Neural crest cell (in vitro differentiated cells): ENCODE measurements at places on chromosomes 4 and X.

DNA sequence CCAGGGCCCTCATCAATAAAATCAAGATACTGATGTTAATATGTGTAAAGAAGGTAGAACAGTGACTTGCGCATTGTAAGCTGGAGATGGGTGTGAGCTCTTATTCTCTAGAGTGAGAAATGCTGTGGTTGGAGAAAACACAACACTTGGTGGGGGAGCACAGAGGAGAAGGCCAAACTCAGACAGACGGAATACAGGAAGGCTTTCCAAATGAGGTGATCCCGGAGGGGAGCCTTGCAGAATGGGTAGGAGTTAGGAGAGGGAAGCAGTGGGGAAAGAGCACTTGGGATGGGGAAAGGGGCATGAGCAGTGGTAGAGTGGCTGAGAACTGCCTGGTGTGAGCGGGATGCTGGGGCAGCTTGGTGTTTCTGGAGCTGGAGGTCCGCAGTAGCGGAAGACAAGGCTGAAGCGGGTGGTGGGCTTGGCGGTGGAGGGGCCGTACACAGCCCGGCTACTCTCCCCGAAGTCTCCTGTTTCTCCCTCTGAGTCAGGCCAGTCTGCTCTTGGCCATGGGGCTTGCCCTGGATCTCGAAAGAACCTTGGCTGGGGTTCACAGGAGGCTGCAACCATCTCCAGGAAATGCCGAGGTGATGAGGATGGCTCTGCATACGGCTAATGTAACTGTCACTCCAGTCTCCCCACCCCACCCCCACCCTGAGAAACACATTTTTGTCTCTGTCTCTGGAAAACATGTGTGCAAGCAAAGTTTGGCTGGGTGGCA lies 11.3 kb upstream of the PLAC1 start:
- no peak for DNase-seq

DNA sequence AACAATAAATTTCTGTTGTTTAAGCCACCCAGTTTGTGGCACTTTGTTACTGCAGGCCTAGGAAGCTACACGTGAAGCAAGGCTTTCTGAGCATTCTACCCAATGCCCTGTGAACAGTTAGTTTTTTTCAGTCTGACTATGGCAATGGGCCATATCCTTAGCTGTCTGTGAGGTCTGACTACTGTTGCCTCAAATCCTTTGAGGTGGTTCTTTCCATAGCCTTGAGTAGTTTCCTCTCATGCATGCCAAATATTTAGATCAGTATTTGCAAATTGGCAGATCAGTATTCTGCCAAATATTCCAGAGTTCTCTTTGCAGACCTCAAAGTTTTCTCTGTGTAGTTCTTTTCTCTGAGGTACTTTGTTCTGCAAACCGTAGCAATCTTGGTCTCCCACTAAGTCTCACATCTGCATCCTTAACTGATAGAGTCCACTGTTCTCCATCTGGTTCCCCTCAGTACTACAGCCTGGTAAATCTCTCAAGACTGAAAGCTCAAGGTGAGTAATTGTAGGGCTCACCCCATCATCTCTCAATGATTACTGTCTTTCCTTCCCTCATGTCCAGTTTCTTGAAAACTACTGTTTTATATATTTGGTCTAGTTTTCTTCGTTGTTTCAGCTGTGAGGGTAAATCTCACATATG lies 984.9 kb upstream of the INTU start:
- no peak for DNase-seq

DNA sequence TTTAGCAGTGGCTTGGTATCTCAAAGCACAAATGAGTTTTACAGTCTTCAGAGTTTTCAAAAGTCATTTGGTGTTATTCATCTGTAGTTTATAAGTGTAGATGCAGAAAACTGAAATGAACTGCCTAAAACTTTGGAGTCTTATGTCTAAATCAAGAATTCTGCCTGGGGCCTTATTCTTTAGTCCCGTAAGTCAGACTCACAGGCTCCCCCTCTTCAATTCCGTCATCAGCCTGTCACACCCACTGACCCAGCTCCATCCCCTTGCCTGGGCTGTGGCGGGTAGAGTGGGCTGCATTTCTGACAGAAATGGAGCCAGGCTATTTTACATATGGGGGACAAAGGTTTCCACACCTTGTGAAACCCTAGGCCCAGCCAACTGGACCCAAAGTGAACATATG lies 44.3 kb downstream of the TSPAN5 start:
- no peak for DNase-seq

DNA sequence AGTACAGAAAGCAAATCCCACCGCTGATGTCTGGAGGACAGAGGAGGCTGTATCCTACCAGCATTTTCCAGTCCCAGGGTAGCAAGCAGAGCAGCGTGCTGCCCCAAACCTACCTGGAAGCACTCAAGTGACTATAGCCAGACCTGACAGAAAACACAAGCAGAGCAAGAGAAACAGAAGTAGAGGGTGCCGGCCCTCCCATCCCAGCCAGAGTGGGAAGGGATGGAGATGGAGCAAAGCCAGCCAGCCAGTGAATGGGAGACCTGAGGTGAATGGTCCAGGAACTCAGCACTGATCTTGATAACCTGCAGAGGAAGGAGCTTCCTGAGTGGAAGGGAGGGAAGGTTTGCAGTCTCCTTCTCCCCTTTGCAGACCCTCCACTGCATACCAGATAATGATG lies 185.2 kb downstream of the MAML3 start:
- no peak for DNase-seq

GRCh38 chr4:88054901-88055300 lies 47.5 kb downstream of the PKD2 start:
- peak; percentile 10 for DNase-seq

GRCh38 chrX:123899701-123900100 lies 39.8 kb downstream of the XIAP start:
- no peak for DNase-seq

GRCh38 chr4:163554870-163555465 lies 60.5 kb downstream of the TMA16 start:
- no peak for DNase-seq

DNA sequence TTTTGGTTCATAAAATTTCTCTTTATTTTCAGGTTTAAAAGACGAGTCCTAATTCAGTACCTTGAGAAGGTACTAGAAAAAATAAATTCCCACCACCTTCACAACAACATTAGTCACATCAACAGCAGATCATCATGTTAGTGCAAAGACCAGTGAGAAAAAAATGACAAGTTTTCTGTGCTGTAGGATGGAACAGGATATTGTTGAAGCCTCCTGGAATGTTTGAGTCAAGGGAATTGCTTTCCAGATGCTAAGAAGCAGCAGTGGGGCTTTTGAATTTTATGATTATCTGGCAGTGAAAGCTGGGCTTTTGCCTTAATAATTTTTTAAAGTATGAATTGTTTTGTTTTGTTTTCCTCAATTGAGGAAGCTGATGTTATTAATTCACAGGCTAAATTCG lies 61.0 kb downstream of the INTS6L start:
- no peak for DNase-seq

- no peak for DNase-seq
Measured at GRCh38 chr4:98481167-98481566, 177.2 kb downstream of the TSPAN5 start.

DNA sequence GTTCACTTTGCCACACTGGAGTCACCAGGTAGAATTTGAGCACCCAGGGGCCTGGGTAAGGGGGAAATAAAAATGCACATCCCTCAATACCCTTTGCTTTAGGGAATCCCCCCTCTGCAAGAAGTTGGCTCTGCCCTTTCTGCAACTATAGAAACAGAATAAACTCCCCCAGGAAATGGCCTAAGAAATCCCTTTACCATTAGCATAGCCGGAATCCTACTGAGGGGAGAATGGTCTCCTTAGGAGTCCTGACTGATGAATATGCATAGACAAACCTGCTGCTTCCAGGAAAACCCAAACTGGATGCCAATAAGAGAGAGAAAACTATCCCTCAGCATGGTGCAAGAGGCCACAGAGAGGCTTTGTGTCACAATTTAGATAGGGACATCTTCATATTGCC lies 11.0 kb downstream of the EFHC2 start:
- no peak for DNase-seq

DNA sequence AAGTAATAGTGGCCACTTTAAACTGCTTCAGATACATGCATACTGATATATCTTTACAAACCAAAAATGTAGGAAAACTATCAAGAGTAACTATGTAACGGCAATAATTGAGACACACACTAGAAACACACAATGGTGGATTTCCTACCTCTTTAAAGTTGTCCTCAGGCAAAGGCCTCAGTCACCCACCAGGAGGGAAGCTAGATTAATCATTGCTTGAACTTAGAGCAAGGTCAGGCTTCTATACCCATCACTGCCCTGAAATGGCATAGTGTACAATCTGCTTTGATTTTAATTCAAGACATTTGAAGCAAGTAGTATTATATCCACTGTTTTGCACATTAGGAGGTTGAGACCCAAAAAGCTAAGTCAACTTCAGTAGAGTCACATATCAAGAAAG lies 110.9 kb downstream of the AREG start:
- DNase-seq = no peak

- DNase-seq = peak; percentile 7
Measured at GRCh38 chr4:133154725-133155124, 5.6 kb downstream of the PCDH10 start.

GRCh38 chr4:7254736-7255487 lies 62.6 kb downstream of the SORCS2 start:
- DNase-seq = no peak

GRCh38 chrX:15524417-15524816 lies 23.8 kb downstream of the BMX start:
- DNase-seq = no peak

DNA sequence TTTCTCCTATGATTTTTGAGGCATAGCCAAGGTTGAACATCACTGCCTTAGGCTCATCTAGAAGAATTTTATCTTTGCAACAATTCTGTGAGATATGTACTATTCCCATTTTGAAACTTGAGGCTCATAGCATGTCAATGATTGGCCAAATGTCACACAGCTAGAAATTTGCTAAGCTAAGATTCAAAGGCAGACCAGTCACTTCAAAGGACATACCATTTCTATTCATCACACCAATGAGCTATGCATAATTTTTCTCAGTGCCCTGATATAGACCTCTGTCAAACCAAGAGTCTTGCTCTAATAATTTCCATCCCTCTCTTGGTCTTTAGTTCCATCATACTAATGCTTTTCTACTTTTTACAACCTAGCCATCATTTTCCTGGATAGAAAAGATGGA lies 27.6 kb upstream of the SERTM2 start:
- DNase-seq = no peak

DNA sequence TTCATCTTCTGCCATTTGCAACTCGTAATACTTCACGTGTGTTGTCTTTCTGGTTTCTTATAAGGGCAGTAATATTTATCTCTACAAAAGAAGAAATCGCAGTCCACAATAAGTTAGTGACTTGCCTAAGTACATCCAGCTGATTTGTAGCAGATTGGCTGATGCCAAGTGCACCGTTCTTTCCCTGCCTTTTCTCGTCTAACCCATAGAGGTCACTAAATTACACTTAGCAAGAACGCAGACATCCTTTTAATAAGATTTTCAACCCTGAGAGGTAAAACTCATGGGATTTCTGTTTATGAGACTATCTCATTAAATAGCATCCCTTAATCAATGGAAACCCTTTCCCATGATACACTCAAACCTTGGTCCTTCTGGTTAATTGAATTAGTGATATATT lies 408.6 kb upstream of the ACTRT1 start:
- DNase-seq = no peak

- no peak for DNase-seq
Measured at GRCh38 chr4:103076747-103077347, at the start of gene SLC9B2. TSS of gene SLC9B2 (minus strand) at chr4:103076761. CDS start at chr4:103067550, 9,211 bp downstream.

GRCh38 chr4:3687538-3687937 lies 78.6 kb upstream of the ADRA2C start:
- no peak for DNase-seq

DNA sequence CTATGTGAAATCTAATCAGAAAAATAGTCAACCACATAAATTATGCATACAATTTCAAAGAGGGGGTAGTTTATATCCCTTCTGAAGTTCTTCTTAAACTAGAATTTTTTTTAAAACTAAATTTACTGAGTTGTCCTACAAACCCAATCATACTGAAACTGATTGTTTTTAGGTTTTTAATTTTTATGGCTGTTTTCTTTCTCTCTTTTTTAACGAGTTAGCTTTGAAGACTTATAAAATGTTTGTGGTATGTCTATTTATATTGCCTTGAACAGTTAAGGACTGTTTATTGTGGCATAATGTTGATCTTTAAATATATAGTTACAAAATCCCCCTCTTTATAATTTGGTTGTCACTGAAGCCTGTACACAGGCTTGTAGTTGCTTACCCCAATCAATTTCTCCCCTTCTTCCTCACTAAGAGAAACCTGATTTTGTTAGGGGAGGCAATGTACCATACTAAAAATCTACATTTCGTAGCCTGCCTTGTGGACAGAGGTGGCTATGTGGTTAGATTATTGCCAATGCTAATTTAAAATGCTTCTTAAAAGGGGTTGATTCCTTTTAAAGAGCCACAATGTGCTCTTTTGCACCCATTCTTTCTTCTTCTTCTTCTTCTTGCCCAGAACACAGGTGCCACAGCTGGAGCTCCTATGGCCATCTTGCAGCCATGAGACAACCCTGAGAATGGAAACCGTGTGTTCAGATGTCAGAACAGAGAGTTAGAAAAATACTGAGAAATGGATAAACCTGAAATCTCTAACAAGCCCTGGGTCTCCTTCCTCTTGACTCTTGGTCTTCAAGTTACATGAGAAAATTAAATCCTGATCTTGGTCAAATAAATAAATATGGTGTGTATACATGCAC lies 102.7 kb upstream of the ZNF827 start:
- no peak for DNase-seq

DNA sequence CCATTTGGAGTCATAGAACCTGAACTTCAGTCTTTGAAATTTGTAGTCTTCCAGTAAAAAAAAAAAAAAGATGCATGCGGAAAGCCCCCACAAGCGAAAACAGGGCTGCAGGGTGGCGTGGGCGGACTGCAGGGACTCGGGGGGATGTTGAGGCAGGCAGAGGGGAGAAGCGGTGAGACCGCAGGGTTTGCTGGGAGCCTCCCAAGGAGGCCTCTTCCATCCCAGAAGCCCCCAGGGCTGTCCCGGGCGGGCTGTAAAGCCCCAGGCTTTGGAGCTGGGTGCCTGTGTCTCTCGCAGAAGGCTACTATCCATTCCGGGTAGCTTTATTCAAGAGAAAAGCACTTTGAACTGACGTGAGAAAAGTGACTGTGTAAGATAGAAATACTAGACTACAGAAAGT lies 46.7 kb upstream of the TADA2B start:
- no peak for DNase-seq

DNA sequence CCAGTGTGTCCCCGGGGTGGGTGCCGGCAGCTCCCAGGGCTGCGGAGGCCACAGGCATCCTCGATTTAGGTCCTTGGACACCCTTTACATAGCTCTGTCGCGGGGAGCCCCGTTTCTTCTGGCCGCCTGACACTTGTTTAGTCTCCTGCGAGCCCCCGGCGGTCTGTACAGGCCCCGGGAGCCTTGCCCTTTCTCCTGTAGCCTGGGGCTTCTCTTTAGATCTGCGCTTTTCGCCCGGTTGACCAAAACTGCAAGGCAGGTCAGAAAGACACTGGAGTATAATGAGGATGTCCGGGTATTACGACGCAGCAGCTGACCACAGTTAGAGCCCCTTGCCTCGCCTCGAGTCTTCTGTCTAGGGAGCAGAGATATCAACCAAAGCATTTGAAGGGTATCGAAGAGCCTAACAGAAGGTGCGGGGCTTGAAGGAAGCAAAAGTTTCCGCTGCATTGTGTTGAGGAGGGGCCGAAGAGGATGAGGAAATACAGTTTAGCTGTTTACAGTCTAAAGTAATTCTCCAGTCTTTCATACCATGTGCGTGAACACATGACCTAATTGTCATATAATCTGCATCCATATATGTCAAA lies 479 bp downstream of the BRCC3 start:
- peak; percentile 6 for DNase-seq
